ENCODE measurements at places on chromosomes 1 and 21.

DNA sequence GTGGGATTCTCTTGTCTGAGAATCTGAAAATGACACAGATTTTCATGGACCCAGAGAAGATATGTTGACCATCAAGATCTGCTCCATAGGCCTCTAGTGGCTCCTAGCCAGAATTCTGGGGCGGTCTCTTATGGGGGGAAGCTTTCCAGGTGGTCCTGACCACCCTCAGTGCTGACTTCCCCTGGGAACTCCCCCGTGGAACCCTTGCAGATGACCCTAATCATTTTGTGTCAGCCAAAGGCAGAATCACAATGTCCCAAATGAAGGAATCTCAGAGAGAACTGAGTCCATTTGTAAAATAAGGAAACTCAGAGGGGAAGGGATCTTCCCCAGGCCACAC, 3.6 kb downstream of the HEYL start:
- no peak for DNase-seq

- DNase-seq, result no peak
These were observed 103.6 kb upstream of the GPR52 start for GRCh38 chr1:174344162-174344561.

DNA sequence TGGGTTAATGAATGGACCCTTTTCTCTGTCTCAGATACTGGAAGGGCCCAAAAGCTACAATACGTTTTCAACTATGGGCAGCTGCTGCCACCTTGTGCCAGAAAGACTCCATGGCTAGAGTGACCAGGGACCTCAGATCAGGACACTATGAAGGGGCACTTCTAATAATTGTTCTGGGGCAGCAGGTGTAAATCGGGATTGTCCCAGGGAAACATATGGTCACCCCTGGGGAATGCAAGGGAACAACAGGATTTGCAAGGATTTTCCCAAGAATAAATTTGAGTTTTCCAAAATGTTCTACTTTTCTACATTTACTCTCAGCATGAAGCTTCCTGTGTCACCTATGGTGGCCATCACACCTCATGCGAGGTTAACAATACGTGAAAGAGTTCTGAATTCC, 12.0 kb upstream of the FCAMR start:
- DNase-seq, result peak; percentile 77

GRCh38 chr1:185244015-185244747, 72.9 kb downstream of the IVNS1ABP start:
- no peak for DNase-seq
